Immature natural killer cell (primary cell): ENCODE measurements at places on chromosomes 12 and 14. TPM values are rescaled to one million over a fixed set of nuclear protein-coding genes. Genes with fewer than 3 reads are reported as not detected.
A peak's percentile ranks its signal among the peaks of the same experiment; 100 is the strongest.

DNA sequence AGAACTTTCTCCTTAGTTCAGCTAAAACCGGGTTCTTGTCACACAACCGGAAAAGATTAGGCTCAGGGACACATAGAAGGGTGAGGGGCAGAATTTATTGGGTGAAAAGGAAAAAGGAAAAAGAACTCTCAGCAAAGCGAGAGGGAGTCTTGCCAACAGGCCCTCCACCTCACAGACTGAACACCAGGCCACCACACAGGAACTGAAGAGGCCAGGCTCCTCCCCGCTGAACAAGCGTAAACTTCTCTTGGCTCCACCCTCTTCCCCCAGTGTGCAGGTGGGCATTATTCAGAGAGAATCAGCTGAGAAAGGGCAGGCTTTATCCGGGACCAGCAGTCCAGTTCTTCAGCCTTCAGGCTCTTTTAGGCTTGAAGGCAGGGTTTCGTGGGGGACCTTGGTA, 125.6 kb upstream of the FGD4 start:
- DNase-seq = peak; percentile 31

- no peak for DNase-seq
Measured at GRCh38 chr14:99233222-99234035, 38.6 kb downstream of the BCL11B start.

- no peak for DNase-seq
Measured at GRCh38 chr14:85464135-85464895, 65.6 kb upstream of the FLRT2 start.

GRCh38 chr12:97112136-97112535, 205.1 kb downstream of the NEDD1 start:
- DNase-seq = no peak

GRCh38 chr12:30357766-30358490, 337.7 kb downstream of the IPO8 start:
- no peak for DNase-seq

DNA sequence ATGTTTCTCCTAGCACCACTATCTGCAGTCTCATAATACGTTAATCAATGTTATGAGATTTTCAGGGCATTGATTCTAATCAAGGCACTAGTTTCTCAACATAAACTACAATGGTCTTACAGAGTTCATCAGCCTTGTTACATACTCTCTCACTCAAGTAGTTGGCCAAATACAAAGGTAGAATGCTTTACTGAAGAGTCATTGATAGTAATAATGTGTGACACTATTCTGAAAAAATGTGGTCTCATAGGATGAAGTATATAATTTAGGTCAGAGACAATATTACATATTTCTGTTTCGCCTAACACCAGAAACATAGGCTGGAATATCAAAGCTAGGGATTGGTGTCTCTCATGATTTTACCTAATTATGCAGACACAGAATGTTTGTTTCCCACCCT, 35.2 kb upstream of the MDGA2 start:
- DNase-seq = no peak

- no peak for DNase-seq
Measured at GRCh38 chr14:70152704-70153103, 36.0 kb downstream of the SLC8A3 start.

- no peak for DNase-seq
Measured at GRCh38 chr14:89227496-89227836, 189.6 kb downstream of the FOXN3 start.

DNA sequence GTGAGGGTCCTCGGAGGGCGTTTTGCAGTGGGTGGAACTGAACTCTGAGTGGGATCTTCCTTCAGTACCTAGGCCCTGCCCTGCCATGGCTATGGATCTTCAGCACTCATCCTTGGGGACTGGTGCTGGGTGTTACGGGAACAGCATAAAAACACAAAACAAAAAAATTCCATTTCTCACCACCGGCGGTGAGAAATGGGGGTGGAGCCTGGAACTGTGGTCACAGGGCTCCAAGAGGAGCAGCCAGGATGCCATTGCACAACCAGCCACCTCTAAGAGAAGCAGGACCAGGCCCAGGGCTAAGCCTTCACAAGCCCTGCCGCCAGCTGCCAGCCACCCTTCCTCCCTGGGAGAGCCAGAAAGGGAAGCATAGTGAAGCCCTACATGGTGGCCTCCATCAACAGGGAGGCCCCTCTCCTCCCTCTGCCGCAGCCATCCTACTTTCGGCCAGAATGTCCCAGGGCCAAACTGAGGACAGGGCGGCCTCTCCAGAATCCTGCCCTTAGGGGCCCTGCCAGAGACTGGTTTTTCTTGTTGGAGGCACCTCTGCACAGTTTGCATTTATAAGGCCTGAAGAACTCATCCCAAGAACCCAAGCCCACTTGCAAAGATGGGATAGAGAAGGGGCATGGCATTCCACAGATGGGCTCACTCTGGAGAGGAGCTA, 76.5 kb downstream of the VCPKMT start:
- DNase-seq = no peak

The SLC6A12 gene
- polyA plus RNA-seq = not detected

The COQ5 gene
- polyA plus RNA-seq = 49.6 TPM

The KLRF2 gene
- polyA plus RNA-seq = not detected

The CLEC7A gene
- 2.0 TPM for polyA plus RNA-seq

The AHNAK2 gene
- not detected for polyA plus RNA-seq
